ENCODE measurements at places on chromosomes 12 and 14.
A peak's percentile ranks its signal among the peaks of the same experiment; 100 is the strongest.

GRCh38 chr12:100661300-100661951 lies 87.9 kb downstream of the GAS2L3 start:
- DNase-seq = no peak

GRCh38 chr12:916240-916639 lies 33.3 kb downstream of the RAD52 start:
- DNase-seq = peak; percentile 4

DNA sequence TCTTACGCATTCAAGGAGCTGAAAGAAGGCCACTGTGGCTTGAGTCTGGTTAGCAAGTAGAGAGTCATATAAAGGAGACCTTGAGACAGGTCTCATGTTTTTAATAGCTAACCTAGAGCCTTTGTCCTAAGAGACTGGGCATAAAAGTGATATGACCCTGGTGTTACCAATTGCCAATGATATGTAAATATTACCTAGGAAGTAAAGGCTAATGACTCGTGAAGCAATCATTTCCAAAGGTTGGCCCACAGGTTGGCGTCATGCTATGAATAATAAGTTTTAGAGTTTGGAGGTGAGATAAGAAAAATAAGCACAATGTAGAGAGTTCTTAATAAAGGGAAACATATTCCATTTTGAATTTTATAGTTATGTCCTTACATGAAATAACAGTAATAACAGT lies 116.6 kb upstream of the PLEKHA5 start:
- no peak for DNase-seq

DNA sequence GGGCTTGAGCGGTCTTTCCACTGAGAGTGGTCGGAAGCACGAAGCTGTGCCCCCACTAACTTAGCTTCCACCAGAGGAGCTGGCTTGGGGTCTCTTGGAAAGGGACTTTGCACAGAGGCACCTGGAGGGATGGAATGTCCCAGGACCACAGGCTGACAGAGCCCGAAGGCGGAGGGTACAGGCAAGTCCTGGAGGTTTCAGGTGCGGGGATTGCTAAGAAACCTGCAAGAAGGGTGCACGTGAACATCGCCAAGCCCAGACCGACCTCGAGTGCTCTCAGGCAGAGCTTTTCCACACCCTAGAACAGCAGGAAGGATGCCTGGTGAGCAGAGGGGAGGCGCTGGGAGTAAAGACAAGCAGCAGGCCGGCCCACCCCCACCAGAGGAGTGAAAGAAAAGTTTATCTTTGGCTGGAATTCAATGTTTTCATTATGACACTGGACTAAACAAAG lies 61.6 kb downstream of the SERPINA3 start:
- DNase-seq = no peak

DNA sequence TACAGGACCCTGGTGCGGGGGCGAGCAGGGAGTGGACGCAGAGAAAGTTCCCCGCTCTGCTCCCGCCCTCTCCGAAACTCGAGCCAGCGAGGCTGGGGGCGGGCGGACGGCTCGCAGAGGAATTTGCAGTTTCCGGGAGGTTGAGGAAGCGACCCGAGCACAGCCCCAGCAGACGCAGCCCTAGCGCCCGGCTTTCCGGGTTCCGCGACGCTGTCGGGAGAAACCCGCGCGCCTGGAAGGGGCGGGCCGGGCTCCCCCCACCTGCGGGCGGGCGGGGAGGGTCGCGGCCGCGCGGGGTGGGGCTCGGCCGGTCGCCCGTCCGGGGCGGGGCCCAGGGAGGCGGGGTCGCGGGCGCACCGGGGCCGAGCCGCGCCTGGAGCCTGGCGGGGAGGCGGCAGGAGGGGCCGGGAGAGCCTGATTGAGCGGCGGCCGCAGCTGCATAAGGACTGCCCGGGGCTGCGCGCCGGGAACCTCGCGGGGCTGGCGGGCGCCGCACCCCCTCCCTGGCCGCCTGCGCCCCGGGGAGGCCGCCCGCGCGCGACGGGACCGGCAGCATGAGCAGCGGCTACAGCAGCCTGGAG lies at the start of gene RASSF3:
Gene RASSF3, plus strand, starts transcription at position 417 of the 581 bp plus-strand sequence. Its CDS starts 138 bp downstream, at position 555.
- peak; percentile 73 for DNase-seq

GRCh38 chr12:79897617-79898016 lies 37.3 kb downstream of the PPP1R12A start:
- DNase-seq = no peak

DNA sequence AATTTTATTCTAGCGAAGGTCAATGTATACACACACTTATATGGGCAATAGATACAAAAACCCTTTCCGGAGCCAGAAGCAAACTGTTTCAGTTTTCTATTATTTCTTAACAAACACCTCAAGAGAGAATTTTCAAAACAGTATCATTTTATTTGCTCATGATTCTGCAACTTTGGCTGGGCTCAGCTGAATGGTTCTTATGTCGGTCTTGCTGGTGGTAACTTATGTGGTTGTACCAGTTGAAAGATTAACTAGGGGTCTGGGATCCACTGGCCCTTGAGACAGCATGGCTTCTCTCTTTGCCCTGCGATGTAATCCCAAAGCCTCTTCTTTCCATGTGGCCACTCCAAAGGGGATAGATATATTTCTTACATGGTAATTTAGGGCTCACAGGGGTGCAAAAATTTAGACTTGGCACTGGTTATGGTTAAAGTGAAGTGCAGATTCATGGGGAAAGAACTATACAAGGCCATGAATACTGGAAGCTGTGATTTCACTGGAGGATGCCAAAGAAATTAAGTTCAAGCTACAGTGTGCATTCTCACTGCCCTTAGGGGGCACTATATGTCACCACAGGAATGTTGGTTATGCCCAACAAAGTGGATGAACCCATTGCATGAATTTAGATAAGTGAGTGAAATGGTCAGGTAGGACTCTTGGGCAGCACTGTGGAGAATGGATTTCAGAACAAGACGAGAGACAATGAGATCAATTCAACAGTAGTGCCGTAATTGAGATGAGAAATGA lies 94.3 kb upstream of the NAV3 start:
- DNase-seq = no peak

GRCh38 chr12:2509137-2509536 lies 285.6 kb upstream of the FKBP4 start:
- no peak for DNase-seq

GRCh38 chr12:78028426-78028825 lies 197.7 kb downstream of the NAV3 start:
- DNase-seq = no peak

DNA sequence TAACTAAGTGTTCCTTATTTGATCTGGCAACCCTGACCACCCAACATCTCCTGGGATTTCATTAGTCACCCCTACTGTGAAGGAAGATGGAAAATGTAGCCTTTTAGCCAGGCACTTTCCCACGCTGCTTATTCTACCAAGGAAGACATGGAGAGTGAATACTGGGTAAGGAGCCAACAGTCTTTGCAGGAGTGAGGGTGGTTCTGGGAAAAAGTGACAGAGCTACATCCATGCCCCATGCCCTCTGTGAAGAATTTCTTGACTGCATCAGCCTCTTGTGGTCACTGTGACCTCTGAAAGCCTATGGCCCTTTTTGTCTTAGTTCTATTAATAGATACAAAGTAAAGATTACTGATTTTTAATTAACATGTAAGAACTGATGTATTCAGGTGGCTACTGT lies 196.0 kb upstream of the EEA1 start:
- DNase-seq = no peak

DNA sequence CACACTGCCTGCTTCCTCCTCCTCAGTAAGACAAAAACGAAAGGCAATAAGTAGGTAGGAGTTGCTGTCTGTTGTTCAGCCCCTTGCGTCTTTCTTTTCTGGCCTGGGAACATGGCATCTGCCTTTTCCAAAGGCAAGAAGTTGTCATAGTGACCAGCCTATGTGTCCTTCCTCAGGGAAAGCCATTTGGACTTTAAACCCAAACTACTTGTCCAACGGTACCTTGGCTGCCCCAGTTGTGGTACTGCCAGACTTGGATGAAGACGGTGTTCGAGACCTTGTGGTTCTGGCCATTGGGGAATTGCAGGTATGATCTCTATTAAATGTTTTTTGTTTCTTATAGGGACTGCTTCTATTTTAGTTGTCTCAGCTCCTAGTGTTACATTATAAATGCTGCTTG lies 18.5 kb downstream of the FAM234B start:
- no peak for DNase-seq

GRCh38 chr12:133165776-133166175 lies 15.5 kb upstream of the ZNF268 start:
- DNase-seq = no peak

- DNase-seq = no peak
These were observed at the start of gene BEGAIN for GRCh38 chr14:100587086-100587762. TSS of gene BEGAIN (minus strand) at chr14:100587417. CDS start at chr14:100587290, 127 bp downstream.

- DNase-seq = no peak
These were observed 46.6 kb downstream of the SLC17A8 start for GRCh38 chr12:100403446-100403845.

- DNase-seq = no peak
These were observed 136.1 kb upstream of the MAX start for GRCh38 chr14:65238456-65238855.

- DNase-seq = no peak
These were observed 3.5 kb upstream of the KRT81 start for GRCh38 chr12:52294803-52295202.

DNA sequence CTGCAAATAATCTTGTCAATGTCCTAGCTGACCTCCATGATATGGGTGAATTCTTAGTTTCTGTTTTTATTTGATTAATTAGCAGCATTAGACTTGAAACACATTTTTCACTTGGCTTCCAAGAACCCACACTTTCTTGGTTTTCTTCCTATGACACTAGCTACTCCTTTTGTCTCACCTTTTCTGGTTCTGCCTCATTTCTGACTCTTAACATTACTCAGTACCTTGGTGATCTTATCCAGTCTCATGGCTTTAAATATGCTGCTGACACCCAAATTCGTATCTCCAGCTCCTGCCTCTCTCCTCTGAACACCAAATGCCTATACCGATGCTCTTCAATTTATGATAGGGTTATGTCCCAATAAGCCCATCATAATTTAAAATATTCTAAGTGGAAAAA lies 32.0 kb upstream of the SSTR1 start:
- no peak for DNase-seq
